HL-60 (cell line): ENCODE measurements at places on chromosomes 12 and 14.

- no peak for DNase-seq
Observed at GRCh38 chr12:116171549-116171948, 105.9 kb downstream of the MED13L start.

- no peak for DNase-seq
Observed at GRCh38 chr14:83568141-83568540, 1961.8 kb upstream of the FLRT2 start.

DNA sequence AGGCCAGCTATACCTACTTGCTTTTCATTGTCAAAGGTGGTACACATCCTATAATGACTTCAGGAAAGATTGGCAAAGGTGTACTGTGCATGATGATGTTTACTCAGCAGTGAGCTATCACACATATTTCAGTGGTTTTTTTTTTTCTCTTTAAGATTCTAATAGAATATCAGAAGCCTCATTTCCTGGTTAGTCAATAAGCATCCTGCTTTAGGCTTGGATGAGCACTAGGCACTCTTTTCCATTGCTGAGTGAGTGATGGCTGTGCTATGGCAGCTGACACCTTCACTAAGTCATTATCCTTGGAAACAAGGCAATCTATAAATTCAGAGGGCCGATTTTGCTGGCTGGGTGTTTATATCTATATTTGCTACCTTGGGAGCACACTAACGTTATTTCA lies 161.1 kb upstream of the RASSF8 start:
- no peak for DNase-seq

GRCh38 chr12:38886064-38886463 lies 19.3 kb downstream of the CPNE8 start:
- no peak for DNase-seq

DNA sequence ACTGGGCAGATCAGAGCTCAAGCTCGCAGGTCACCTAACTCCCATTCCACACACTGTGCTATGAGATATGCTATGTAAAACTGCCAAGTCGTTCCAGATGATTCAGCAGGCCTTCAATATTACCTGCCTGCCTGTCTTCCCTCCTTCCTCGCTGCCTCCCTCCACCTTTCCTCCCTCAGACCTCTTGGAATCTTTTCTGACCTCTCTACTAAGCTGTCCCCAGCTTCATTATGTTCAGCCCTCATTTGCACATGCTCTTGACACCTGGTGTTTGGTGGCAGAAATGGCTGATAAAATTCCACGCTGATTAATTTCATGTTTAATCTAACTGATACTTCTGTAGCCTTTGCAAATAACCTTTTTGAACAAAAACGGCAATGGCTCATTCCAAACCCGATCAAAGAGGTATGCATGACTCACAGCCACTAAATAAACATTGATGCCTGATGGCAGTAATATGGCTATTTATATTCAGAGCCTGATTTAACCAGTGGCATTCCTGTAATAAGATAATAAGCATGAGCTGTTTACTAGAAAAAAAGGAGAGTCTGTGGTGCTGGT lies 130.8 kb upstream of the EGLN3 start:
- no peak for DNase-seq

DNA sequence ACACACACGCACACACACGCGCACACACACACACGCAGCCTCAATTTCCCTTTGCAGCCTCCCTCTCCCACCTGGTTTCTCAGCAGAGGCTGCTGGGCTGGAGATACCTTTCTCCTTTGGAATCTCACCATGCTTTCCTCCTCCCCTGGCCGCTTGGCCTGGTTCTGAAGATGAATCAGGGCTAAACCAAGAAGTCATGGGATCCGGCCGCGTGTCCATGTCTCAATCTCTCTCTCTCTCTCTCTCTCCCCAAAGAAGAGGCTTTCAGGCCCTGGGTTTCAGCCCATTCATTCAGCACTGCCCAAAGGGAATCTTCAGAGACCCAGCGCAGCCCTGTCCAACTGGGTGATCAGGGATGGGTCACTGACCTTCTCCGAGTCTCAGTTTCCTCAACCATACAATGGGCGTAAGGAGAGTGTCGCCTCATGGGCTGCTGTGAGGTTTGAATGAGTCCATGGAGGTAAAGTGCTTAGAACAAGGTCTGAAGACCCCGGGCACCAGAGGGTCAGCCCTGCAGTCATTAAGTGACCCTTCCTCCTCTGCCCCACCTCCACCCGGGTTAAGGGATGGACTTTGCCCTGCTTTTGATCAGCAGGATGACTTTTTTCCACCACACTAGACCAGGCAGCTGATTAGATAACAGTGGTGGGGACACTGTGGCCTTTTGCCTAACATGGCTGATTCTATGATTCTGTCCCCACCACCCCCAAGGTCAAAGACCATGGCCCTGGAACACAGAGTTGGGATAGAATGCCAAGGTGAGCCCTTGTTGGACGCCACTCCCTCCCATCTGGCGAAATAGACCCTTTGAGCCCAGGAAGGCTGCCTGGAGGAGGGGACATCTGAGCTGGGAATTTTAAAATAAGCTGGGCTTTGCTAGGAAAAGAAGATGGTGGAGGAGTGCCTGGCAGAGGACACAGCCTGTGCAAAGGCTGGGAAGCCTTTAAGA lies 42.1 kb downstream of the SCARB1 start:
- no peak for DNase-seq

- DNase-seq: no peak
Observed at GRCh38 chr12:118835926-118836325, 145.4 kb upstream of the SRRM4 start.

GRCh38 chr14:106308839-106309389 lies 782.5 kb downstream of the TMEM121 start:
- peak; percentile 80 for DNase-seq

- peak; percentile 28 for DNase-seq
Observed at GRCh38 chr12:89968151-89968700, 259.6 kb upstream of the ATP2B1 start.

- DNase-seq: no peak
Observed at GRCh38 chr14:30180219-30180618, 252.6 kb upstream of the PRKD1 start.

- DNase-seq: peak; percentile 91
Observed at GRCh38 chr12:48815126-48816110, 2.9 kb upstream of the CACNB3 start.

DNA sequence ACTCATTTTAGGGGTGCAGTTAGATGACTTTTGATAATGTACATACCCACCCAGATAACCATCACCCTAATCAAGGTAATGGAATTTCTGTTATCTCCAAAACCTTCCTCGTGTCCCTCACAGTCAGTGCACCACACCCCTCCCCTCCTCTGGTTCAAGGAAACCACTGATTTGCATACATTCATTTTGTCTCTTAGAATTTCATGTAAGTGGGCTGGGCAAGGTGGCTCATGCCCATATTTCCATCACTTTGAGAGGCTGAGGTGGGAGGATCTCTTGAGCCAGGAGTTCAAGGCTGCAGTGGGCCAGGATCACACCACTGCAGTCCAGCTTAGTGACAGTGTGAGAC lies 15.7 kb downstream of the ADIPOR2 start:
- no peak for DNase-seq

GRCh38 chr14:76836029-76836630 lies 9.9 kb downstream of the LRRC74A start:
- DNase-seq: peak; percentile 43

DNA sequence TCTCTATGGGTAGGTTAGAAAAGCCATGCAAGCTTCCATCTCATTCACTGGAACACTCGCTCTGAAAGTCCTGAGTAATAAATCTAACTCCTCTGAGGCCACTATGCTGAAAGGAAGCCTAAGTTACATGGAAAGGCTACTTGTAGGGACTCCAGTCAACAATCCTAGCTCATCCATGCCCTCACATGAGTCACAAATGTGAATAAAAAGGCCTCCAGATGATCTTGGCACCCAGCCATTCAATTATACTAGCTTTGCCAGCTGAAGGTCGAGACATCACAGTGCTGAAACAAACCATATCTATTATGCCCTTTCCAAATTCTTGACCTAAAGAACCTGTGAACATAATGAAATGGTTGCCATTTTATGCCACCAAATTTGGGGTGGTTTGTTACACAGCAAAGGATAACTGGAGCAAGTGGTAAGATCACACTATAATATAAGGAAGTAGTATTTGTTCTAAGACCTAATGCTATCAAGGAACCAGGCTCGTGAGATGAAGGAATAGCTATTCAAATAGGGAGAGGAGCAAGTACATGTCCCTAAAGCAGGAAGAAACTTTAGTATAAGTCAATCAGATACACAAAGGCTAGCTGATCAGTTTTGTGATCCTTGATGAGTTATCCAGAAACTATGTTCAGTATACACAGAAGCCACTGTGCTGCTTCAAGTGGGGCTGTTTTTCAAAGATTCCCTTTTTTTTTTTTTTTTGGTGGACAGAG lies 142.1 kb downstream of the MED13L start:
- no peak for DNase-seq
